ENCODE measurements at places on chromosomes 12 and 14. TPM values are rescaled to one million over a fixed set of nuclear protein-coding genes. Genes with fewer than 3 reads are reported as not detected.
A peak's percentile ranks its signal among the peaks of the same experiment; 100 is the strongest.

The TAS2R7 gene
- not detected for total RNA-seq

The DGLUCY gene
- total RNA-seq: 79.9 TPM

DNA sequence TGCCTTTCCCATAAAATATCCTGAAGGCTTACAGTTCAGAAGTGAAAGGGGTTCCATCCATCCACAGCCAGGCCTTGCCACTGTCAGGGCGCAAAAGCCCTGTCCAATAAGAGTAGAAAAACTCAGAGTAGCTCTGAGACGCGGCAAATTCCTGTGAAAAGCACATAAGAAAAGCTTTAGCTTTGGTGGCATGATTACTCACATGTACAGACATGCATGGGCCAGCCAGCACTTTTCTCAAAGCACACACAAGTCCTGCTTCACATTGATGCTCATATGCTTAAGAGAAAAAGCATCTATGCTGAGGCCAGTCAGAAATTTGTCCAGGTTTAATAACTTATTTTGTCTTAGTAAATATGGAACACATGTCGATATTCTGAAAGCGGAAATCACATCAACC lies 25.5 kb downstream of the CLEC1A start:
- no peak for DNase-seq

DNA sequence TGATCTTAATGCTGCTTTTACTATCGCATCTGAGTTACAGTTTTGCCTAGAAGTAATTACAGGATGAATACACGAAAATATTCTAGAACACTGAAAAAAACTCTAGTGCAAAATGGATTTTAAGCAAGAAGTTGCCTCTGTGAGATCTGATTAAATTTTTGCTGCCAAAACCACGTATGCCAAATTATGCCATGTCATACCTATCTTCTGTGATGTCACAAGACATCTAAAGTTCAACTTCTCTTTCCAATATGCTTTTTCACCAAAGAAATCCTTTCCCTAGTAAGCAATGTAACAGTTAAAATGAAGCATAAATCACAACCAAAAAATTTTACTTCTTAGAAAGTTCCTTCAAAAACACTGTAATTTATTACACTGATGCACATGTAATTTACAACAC lies 39.6 kb downstream of the HECTD4 start:
- no peak for DNase-seq

- DNase-seq: peak; percentile 47
Observed at GRCh38 chr14:72539661-72540315, 354.1 kb downstream of the DPF3 start.
